ENCODE measurements at places on chromosomes 2 and 18.
A peak's percentile ranks its signal among the peaks of the same experiment; 100 is the strongest.

GRCh38 chr2:136666-137065, 90.4 kb upstream of the FAM110C start:
- no peak for DNase-seq

GRCh38 chr2:219041252-219041651, at the start of gene CFAP65:
TSS of gene CFAP65 (minus strand) at chr2:219041516. CDS start at chr2:219039048, 2,468 bp downstream.
- DNase-seq, result peak; percentile 84

DNA sequence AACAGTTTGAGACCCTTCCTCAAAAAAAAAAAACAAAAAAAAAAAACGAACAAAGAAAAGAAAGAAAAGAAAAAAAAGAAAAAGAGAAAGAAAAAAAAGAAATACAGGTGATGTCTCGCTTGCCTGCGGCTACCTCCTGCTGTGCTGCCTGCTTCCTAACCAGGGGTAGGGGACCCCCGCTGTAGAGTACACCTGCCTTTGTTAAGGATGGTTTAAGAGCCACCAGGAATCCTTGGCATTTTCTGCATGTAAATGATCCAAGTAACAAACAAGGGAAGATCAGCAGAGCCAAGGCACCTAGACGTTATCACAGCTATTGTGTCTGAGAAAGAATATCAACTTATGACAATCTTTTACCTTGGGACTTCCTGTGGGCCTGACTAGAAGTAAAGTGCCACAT, 856.8 kb upstream of the GCFC2 start:
- no peak for DNase-seq

GRCh38 chr2:29016504-29016903, 35.4 kb downstream of the TOGARAM2 start:
- no peak for DNase-seq

- DNase-seq, result no peak
Measured at GRCh38 chr18:25341831-25342230, 10.1 kb downstream of the ZNF521 start.

DNA sequence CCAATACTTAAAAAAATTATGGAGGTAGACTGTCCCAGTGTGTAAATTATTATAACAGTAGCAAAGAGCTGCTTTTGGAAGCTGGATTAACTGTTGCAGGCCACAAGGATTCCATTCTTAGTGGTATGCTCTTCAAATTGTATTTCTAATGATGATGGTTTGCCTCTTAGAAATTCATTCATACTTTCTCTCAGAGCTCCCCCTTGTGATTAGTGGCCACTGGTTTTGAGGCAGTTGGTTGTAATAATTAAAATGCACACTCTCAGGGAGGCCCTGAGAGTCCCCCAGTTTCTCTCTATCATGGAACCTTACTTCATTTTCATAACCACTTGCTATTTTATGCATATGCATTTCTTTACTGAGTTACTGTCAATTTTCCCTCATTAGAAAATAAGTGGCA, 122.5 kb downstream of the PLA2R1 start:
- DNase-seq, result peak; percentile 36

All from SK-N-SH (cell line).